ENCODE measurements at places on chromosomes 2 and 18.

DNA sequence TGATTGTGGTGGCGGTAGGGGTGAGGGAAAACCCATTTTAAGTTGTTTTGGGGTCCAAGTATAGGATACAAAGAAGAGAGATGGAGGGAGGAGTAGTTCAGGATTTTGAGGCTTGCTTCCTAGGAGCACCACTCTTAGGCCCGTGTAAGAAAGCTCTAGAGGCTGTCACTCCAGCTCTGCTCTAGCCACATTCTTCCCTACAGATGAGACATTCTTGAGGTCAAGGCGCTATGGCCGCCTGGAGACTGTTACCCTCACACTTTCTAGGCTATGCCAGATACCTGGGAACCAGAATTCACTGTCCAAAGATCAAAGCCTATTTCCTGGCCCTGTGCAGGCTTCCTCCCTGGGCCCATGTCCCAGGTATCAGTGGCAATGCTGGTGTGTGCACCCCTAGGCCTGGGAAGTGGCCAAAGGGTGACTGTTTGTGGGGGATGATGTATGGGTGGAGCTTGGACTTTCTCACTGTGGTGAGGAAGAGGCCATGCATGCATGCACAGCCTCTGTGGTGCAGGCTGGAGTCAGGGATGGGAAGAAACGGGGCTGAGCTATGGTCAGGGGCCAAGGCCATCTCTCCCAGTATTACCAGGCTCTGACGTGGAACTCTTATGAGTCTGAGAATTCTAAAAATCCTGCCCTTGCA is 7.0 kb upstream of the TTL start:
- DNase-seq = no peak

- DNase-seq = no peak
Measured at GRCh38 chr2:52345676-52346075, 1313.7 kb upstream of the NRXN1 start.

DNA sequence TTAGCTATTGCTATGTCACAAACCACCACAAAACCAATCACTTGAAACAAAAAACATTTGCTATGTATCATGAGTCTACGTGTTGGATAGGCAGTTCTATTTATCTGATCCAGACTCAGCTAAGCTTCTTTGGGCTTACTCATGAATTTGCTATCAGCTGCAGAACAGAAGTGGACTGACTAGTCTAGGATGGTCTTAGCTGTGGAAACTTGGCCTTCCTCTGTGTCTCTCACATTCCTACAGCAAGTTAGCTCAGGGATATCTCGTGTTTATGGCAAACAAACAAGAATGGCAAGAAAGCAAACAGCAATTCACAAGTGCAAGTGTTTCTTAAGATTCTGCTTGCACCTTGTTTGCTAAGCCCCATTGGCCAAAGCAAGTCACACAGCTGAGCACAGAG is 288.0 kb upstream of the TNP1 start:
- no peak for DNase-seq

GRCh38 chr2:140064243-140064642 is 1284.1 kb upstream of the NXPH2 start:
- no peak for DNase-seq

DNA sequence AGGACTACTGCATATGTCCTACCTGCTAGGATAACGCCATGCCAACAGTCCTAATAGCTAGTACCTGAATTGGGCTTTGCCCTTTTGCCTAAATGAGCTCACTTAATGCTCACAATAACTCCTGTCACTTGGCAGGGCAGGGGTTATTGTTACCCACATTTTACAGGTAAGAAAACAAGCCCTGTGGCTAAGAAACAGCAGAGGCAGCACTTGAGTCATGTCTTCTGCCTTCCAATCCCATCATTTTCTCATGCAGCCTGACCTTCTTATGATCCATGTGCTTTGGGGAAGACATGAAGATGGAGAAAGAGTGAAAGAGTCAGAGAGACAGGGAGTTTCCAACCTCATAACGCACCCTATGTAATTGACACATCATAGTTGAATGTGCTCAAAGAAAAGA is 33.6 kb upstream of the LPIN1 start:
- DNase-seq = no peak

- no peak for DNase-seq
Measured at GRCh38 chr2:7127687-7128086, 210.5 kb downstream of the RNF144A start.

GRCh38 chr2:170651624-170652325 is 63.4 kb upstream of the SP5 start:
- DNase-seq = no peak

DNA sequence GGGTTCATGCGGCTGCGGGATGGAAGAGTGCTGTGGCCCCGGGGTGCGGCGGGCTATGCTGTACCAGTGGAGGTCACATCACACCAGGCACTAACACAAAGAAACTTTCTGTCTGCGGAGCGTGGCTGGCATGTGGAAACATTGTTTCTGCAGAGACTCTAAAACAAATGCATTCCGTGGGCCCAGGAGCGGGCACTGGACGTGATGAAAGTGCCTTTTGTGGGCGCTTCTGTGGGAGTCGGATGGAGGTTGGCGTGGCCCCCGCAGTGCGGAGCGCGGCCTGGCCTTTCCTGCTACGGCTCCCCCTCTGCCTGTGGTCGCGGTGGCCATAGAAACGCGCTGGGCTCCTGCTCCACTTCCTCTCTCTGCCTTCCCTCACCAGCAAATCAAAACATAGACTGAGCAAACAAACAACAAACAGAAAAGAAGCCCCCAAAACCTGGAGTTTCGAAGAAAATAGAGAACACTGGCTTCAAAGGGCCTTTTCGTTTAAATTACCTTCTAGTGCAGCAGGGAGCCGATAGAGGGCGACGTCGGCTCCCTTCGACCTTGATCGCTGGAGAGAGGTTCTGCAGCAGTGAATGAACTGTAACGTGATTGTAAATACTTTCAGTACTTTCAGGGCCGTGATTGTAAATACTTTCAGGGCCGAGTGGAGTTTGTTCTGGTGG is 51.4 kb downstream of the KIF5C start:
- DNase-seq = peak; percentile 31

GRCh38 chr18:50877545-50878265 is 1.2 kb upstream of the ME2 start:
- no peak for DNase-seq

- no peak for DNase-seq
Measured at GRCh38 chr2:144650907-144651306, 131.0 kb upstream of the ZEB2 start.

GRCh38 chr2:42901076-42901640 is 108.8 kb upstream of the HAAO start:
- DNase-seq = no peak

GRCh38 chr2:219298759-219299371 is 10.3 kb downstream of the PTPRN start:
- peak; percentile 75 for DNase-seq

DNA sequence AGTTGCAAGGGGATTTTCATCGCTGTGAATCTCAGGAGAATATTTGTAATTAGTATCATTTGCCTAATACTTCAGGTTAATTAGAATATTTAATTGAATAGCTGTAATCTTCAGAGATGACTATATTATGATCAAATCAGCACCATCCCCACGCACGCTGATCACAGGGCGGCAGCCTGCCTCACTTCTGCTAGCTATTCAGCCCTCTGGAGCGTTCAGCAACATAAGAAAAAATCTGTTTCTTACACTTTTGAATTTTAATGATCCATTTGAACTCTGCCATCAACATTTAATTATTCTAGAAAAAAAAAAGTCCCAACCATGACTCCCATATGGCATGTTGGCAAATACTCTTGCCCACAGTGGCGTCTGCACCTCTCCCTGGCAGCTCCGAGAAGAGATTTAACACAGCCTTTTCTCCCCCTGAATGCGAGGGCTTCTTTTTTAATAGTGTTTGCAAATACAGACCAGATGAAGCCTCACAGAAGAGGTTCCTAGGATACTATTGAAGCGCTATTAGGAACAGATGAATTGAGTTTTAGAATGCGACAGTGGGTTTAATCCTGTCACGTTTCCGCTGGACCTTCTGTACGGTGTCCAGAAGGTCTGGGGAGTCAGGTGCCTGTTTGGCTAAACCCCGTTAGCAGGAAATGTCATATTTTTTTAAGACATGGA is 731.9 kb upstream of the SALL3 start:
- DNase-seq = no peak

DNA sequence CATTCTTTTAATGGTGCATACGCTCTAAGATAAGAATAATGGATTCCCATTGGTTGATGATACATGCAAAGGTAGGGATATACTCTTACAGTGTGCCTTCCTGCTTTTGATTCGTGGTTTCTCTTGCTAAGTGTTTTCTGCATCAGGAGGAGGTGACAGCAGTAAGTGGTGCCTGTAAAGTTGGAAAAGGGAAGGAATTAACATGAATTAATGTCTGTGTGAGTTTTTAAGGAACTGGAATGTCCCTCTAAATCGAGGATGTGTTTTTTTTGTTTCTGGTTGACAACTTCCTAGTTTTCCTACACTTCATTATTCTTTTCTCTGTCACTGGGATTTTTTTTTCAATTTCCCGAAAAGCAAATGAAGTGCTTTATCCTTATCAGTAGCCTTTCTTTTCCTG is 54.4 kb downstream of the CRIM1 start:
- DNase-seq = no peak

- peak; percentile 57 for DNase-seq
Measured at GRCh38 chr2:37832590-37833197, 92.4 kb upstream of the RMDN2 start.

GRCh38 chr18:74413836-74414235 is 43.3 kb downstream of the DIPK1C start:
- DNase-seq = no peak

DNA sequence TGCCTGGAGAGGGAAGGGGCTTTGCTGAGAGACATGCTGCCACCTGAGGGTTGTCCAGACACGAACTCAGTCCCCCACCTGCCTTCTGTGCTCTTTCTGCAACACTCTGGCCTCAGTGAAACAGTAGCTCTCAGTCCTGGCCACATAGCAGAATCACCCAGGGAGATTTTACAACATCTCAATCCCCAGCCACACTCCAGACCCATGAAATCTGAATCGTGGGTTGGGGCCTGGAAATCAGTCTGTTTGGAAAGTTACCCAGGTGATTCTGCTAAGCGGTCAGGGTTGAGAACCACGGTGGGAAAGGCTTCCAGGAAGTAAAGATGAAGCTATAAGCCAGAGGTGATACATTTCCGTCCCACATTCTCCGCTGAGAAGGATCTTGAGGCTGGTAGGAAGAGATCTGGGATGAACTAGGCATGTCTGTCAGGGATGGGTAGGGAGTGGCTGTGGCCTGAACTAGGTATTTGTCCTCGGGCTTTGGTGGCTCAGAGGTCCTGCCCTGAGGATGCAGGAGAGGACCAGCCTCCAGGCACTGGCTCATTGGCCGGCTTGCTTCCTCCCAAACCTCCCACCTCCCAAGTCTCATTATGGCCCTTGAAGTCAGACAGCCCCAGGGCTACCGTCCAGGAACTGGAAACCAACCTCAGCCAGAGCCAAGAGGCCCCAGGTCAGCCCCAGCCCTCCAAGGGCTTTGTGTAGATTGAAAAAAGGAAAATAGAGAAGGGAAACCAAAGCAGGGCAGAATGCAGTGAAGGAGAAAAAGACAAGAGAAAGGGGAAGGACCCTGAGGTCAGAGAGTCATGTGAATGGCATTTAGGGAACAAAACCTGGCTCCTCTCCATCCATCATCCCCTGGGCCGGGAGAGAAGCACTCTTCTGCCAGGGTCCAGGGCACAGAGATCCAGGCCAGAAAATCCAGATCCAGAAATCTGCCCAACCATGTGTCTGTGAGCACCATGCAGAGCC is 119.6 kb downstream of the ZFP36L2 start:
- no peak for DNase-seq

GRCh38 chr18:79396431-79397246 is 909 bp downstream of the NFATC1 start:
- no peak for DNase-seq

DNA sequence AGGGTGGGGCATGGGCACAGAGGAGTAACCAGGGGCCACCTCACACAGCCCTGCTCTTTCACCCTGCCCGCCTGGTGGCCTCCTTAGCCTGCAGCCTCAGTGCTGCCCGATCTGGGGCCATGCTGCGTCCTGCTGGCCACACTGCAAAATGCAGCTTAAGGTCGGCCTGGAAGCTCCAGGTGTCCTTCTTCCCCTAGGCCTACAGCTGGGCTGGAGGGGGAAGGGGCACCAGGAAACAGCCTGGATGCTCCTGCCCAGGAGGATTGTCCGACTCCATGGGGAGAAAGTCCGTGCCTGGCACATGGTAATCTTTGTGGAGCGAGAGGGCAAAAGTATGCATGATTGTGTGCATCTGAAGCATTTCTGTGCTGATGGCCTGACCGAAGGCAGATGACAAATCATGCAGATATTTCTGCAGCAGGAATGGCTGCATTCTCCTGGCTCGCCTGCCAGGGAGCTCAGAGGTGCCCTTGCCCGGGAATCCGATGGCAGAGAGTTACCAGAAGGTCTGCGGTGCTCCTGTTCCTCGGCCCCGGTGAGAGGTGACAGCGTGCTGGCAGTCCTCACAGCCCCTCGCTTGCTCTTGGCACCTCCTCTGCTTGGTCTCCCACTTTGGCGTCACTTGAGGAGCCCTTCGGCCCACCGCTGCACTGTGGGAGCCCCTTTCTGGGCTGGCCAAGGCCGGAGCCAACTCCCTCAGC is 12.8 kb upstream of the ALPP start:
- DNase-seq = no peak

GRCh38 chr2:38155015-38155414 is 79.1 kb upstream of the CYP1B1 start:
- DNase-seq = no peak

DNA sequence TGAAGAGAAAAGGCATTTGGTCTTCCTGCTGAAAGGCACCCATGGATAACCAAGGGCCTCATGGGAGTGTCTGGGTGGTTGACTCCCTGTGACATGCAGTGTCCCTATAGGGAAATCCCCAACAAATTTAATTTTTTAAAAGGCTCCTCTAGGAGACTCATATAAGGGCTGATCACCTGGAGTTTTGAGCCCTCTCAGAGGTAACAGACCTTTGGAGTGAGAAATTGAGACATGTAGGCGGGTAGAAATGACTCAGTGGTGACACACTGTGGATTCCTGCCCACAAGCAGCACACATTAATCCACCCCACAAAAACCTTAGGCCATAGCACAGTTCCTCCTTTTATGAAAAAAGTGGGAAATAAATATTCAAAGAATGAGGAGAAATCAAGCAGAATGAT is 557.0 kb upstream of the CNTNAP5 start:
- DNase-seq = no peak

GRCh38 chr2:70772486-70773155 is 4.6 kb upstream of the ADD2 start:
- no peak for DNase-seq

- no peak for DNase-seq
Measured at GRCh38 chr2:60159519-60159918, 393.9 kb downstream of the BCL11A start.

DNA sequence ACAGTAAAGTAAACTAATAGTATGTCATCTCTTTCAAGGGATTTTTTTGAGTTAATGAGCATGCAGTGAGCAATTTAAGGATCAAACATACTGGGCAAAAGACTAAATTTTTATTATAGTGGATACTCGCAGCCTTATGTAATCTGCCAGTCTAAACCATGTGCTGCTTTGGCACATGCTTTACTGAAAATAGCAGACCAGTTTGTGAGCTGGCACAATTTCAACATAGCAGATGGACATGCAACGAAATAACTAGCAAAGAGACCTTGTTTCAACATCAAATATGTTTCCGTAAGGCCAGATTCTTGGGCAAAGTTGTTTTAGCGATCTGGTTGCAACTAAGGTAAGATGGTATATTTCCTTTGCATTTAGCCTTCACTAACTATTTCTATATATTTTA is 807.3 kb downstream of the NR4A2 start:
- no peak for DNase-seq
